Immature natural killer cell (primary cell): ENCODE measurements at places on chromosomes 4 and X.

DNA sequence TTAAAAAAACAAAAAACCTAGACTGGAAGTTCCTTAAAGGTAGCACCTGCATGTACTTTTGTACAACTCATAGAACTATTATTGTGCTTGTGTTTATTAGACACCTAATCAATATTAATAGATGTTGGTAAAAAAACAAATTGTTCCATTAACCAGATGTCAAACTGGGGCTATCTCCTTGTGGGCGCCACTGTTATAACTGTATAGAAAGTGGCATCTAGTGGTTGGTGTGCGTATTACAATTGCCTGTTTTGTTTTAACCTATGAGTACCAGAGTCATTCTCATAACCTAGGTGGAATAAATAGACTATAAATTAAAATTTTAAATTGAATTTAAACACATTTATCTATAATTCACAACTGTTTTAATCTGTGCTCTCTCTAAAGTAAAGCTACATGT is 97.4 kb downstream of the COL4A5 start:
- DNase-seq = no peak

DNA sequence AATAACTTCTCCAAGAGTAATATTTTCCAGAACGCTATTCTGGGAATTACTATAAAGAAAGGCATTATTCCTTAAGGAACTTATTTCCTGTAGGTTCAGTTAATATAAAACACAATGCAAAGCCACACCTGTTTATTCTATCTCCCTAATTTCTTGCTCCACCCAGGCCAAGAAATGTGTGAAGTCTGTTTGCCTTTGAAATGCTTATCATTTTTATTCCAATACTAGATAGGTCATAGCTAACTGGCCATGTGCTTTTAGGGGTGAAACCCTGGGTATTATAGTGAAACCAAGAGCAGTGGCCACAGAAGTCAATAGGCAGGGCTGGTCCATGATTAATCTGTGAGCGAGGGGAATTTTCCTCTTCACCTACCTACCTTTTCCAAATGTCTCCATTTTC is 14.8 kb downstream of the CXCL3 start:
- no peak for DNase-seq

- DNase-seq = peak; percentile 85
Measured at GRCh38 chr4:3201718-3202702, 46.9 kb upstream of the MSANTD1 start.

GRCh38 chr4:3346146-3346545 is 53.3 kb downstream of the RGS12 start:
- DNase-seq = peak; percentile 48

DNA sequence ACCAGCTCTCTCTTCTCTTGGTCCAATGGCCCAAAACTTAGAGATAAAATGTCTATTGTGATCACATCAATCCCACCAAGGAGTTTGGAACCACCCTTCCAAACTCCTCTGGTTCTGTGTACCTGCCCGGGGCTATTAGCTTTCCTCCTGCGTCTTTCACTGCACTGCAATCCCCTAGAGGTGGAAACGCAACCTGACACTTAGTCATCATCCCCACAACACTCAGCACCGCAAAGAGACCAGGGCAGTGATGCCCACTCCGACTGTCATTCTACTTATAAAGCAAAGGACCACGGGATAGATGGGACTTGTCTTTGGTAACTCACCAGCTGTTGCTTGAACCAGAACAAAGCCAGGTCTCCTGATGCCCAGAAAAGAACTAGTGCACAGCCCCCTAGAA is 22.0 kb downstream of the AFAP1 start:
- DNase-seq = no peak

DNA sequence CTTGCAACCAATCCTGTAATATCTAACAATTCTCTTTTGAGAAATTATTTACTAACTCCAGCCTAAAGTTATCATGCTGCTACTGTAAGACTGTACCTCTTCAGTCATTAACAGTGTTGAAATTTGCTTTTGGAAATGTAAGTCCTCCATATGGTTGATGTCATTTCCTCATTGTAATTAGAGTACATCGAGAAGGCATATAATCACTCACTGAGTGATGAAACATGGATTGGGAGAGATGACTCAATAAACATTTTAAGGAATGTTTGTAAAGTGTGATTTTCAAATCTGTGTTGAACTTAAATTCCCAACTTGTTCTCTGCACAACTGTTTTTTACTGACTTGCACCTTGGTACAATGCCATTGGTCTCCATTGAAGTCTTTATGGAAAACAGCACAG is 61.2 kb downstream of the HMGB2 start:
- no peak for DNase-seq

DNA sequence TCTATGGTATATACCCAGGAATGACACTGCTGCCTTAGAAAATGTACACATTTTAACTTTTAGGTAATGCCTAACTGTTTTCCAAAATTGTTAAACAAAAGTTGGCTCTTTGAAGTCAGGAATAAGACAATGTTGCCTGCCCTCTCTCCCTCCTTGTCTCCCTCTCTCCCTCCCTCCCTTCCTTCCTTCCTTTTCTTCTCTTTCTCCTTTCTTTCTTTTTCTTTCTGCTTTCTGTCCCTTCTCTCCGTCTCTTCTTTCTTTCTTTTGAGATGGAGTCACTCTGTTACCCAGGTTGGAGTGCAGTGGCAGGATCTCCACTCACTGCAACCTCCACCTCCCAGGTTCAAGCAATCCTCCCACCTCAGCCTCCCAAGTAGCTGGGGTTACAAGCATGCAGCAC is 4.6 kb upstream of the TMA16 start:
- no peak for DNase-seq

DNA sequence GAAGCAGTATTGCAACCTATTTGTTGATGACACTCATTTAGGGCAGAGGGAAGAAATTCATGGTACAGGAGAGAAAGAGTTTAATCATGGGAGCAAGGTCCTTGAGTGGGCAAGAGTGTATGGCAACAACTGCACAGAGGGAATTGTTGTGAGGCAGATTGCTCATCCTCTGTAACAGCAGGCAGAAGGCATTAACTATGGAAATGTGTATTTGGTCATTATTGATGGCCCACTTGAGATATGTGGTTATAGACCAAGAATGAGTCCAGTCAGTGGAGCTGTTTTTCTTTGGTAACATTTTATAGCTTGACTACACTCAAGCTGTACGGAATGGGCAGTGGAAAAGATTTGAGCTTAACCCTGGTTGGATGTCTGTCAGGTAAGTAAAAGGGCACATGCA is 15.9 kb downstream of the PLRG1 start:
- no peak for DNase-seq

DNA sequence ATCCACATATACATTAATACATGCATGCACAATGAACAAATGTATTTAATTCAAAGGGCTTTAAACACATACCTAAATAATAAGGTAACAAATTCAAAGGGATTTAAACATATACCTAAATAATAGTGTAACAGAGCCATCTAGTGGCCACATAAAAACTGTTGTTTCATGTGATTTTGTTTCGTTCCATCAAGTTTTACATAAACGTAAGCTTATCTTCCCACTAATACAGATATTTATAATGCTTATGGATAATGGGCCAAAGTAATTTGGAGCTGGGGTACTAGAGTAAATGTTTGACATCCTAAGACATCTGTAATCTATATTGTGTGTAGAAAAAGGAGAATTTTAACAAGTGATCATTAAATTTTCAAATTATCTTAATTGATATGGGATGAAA is 82.3 kb downstream of the PRSS12 start:
- peak; percentile 24 for DNase-seq

- DNase-seq = peak; percentile 72
Measured at GRCh38 chrX:9995855-9996339, 28.7 kb downstream of the CLDN34 start.

GRCh38 chrX:20011608-20012007 is 20.7 kb upstream of the BCLAF3 start:
- DNase-seq = no peak

- no peak for DNase-seq
Measured at GRCh38 chrX:147738265-147738664, 173.5 kb upstream of the FMR1 start.
